Putamen (tissue), 1 donor: ENCODE measurements at places on chromosomes 2 and 18.
A peak's percentile ranks its signal among the peaks of the same experiment; 100 is the strongest.

- no peak for DNase-seq
These were observed 218.2 kb downstream of the SNTG2 start for GRCh38 chr2:1168846-1169245.

DNA sequence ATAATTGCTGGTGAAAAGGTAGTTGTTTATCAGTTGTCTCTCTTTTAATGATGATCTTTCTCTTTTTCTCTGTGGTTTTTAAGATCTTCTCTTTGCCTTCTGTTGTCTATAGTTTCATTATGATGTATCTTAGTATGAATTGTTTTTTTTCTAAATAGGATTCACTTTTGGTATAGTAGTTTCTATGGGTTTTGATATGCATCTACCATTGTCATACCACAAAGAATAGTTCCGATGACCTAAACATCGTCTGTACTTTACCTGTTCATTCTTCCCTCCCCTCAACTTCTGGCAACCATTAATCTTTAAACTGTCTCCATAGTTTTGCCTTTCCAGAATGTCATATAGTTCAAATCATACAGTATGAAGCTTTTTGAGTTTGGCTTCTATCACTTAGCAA lies 19.6 kb downstream of the RDH14 start:
- DNase-seq, result no peak

DNA sequence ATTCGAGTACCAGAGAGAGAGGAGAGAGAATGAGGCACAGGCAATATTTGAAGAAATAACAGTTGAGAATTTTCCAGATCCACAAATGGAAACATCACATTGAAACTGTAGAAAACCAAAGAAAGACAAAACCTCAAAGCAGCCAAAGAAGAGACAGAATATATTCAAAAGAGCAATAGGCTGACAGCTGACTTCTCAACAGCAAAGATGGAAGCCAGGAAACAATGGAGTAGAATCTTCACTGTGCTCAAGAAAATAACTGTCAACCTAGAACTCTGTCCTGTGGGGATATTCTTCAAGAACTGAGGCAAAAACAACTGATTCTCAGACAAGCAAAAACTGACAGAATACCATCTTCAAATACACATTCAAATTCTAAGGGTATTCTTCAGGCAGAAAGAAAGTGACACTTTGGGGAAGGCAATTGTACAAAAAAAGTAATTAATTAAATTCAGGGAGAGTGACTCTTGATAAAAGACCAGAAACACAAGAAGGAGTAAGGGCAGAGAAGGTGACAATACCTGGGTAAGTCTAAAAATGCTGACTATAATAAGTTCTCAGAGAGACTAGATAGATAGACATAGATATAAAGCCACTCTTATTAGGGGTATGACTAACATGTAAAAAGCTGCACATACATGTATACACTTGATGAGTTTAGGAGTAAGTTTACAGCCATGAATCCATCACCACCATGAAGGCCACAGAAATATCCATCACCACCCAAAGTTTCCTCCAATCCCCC lies 25.6 kb downstream of the ANKMY1 start:
- no peak for DNase-seq

GRCh38 chr18:36636237-36636817 lies 192.5 kb downstream of the TPGS2 start:
- DNase-seq, result no peak

DNA sequence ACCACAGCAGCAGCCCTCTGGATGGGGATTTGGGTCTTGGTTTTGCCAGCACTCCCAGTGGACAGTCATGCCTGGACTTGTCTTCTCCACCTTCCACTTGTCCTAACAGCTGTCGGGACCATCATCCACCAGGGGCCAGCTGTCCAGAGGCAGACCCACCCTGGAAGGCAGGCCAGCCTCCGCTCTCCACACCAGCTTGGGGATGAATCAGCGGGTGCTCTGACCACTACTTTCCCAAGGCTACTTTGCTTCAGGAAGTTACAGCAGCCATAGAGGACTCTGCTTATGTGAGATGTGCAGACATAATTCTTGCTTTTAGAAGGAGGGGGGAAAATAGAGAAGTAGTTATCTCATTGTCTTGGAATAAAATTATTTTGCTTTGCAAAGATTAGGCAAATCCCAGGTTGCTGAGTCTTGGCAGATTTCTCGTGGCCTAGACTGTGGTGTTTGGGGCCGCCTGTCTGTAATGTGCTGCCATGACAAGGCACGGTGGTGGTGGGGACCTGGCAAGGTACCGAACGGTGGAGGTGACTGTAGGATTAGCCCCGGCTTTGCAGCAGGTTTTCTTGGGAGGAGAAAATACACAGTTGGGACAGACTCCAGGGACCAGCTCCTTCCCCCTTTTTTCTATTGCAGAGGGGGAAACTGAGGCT lies 148.7 kb downstream of the AGAP1 start:
- no peak for DNase-seq

GRCh38 chr2:203280428-203281064 lies 41.7 kb downstream of the CYP20A1 start:
- no peak for DNase-seq

- DNase-seq, result no peak
These were observed 108.0 kb downstream of the ITGB1BP1 start for GRCh38 chr2:9315280-9315847.

DNA sequence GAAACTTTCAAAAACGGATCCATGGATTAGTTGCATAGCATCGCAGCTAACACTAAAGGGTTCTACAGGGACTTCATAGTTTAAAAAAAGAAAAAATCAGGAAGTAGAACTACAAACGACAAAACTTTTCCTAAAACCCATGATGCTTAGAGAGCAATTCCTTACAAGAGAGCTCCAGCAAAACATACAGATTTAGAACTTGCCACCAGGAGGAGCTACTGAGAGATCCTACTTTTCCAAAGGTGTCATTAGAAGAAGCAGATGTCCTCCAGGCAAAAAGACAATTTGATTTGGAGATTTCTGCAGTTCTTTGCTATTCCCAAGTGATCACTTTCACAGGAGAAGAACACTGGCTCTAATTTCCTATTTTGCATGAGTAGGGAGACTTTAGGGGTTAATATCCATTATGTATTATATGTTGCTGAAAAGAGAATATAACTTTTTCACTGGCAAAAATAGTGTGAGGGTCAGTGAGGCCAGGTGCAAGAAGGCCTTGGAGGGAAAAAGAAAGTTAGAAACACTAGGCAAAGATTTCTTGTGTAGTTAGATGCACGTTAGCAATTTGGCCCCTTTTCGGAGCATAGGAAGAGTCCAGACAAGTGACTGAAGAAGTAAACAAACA lies 436.2 kb downstream of the SUCLG1 start:
- DNase-seq, result peak; percentile 9

DNA sequence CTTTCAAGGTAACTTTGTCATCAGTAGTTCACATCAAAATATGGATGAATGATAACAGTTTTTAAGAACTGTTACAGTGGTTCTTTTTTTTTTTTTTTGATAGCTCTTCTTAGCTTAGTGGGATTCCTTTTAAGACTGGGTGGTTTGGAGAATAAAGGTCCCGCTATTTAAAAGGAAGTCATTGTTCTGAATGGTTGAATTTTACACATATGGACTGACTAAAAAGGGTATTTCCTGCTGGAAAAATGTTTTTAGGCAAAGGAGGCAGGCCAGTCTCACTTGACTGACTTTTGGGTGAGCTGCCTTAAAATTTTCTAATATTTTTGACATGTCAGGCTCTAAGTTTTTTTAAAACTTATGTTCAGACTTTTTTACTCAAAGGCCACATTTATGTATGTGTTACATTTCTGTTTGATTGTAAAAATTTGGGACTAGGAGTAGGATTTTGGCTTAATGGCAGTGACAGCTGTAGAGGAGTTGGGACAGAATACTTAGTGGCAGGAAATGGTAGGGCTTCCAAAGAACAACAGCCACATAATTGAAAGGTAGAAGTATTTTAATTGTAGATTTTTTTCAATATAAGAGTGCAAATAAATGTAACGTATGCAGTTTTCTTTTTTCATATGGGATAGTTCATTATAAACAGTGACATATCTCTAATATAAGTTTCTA lies 13.7 kb downstream of the VAPA start:
- no peak for DNase-seq

- no peak for DNase-seq
These were observed 22.3 kb upstream of the FOSL2 start for GRCh38 chr2:28370354-28370753.

GRCh38 chr2:26610504-26611335 lies 30.4 kb downstream of the CIB4 start:
- DNase-seq, result no peak

- no peak for DNase-seq
These were observed 104.5 kb upstream of the ALPP start for GRCh38 chr2:232273903-232274643.

DNA sequence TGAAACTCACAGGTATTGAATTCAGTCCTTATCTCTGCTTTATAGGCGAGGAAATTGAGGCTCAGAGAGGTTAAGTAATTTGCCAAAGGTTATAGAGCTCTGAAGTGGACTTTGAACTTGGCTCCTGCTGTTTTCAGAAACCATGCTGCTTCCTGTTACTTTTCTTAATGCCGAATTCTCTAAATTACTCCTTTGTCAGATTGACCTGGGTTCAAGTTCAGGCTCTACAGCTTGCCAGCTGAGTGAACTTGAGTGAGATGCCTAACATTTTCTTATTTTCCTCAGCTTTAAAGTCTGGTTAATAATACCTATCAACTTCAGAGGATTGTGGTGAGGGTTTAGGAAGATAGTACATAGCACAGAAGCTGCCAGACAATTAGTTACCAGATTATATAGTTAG lies 3.4 kb downstream of the ASAP2 start:
- DNase-seq, result no peak

- DNase-seq, result no peak
These were observed 201.7 kb upstream of the MGAT5 start for GRCh38 chr2:134052173-134052572.

DNA sequence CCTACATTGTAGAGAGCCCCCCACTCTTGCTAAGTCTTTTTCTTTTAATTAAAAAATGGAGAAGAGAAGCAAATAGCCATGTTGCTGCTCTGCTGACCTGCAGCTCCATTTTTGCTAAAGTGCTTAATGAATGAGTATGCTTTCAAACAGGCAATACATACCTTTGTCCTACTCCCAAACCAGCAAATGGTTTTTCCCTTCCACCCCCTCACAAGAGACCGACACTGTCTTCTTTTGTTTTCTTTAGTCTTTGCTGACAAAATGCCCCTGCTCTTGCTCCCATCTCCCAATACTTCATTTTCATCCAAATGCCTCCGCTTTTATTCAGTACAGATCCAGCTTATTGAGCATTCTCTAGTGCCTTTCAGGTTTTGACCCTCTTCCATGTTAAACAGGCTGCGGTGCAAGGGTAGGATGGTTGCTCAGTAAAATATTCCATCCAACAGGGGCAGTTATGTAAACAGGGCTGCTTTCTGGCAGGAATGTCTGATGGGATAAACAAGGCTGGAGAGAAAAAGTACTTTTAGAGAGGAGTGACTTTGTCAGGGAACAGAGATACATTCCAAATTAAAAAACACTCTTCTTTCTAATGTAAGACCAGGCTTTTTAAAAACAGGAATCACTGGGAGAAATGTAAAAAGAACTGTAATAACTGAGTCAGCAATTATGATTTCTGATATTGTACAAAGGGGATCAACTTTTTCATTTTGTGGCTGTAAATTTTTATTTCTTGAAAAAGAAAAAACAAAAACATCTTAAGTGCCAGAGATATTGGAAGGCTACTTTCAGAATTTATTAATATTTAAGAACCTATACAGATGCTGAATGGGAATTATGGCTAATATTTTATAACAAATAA lies 136.8 kb downstream of the MEP1B start:
- peak; percentile 57 for DNase-seq

DNA sequence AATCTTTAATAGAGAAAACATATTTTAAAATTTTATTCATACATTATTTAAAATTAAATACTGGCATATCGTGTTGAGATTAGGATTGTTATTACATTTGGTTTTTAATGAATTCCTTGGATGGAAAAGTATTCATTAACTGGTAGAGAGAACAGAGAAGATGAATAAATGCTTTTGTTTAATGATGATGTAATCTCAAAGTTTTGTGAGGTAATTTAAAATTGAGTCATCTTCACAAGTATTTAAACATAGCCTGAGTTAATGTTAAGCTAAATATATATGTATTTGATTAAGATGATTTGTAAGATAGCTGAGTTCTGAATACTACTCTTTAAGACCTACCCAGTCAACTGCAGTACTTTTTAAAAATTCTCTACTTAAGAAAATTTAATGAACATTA lies 713.4 kb upstream of the VRK2 start:
- DNase-seq, result no peak

DNA sequence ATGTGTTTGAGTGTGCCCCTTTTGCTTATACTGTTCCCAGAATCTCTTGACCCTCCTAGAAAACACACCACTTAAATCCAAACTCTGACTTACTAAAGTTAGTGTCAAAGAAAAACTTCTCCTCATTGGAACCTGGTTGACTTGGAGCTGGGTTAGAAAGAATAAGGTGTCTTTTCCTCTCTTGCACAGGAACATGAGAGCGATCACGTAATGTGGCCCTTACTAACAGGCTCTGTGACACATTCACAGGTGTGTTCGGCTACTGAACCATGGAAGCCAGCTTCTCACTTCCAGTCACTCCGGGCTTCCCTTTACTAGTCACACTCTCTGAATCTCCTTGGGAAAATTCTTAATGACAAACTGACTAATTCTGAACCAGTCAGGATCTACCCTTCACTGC lies 5.4 kb upstream of the POU3F3 start:
- DNase-seq, result no peak

DNA sequence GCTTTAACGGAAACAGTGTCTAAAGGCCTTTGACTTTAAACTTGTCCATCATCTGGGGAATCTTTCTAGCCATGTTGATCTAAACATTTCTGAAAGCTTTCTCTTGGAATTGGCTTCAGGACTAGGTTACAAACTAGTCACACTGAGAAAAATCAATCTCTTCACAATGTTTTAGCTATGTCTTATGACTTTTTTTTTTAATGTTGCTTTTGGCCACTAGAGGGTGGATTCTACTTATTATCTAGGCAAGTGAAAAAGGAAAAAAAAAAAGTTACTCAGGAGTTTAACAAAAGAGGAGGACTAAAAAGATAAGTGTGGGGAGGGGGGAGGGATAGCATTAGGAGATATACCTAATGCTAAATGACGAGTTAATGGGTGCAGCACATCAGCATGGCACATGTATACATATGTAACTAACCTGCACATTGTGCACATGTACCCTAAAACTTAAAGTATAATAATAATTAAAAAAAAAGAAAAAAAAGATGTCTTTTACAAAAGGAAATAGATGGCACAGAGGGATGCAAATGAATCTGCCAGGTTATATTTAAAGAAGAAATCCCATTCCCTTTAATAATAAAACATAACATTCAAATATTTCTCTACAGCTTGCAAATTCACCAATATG lies 160.4 kb upstream of the PID1 start:
- DNase-seq, result peak; percentile 61

GRCh38 chr2:127649100-127649611 lies 3.2 kb downstream of the GPR17 start:
- no peak for DNase-seq

DNA sequence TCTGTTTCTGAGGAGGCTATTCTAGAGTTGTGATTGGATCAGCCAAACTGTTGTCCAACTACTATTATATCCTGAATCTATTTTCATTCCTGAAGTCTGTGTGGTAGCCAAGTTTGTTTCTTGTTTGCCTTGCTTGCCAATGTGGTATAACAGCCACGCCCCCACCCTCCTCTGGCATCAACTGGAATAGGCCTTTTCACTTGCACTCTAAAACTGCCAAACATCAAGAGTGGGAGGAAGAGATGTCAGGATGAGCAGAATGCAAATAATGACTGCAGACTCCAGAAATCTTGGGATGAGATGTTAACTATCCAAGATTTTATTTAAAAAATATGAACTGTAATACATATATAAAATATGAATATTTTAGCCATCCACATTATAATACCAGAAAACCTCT lies 246.1 kb downstream of the NRXN1 start:
- peak; percentile 10 for DNase-seq

- DNase-seq, result no peak
These were observed 84.1 kb downstream of the R3HDM1 start for GRCh38 chr2:135615404-135615803.

- no peak for DNase-seq
These were observed 18.4 kb downstream of the MXD1 start for GRCh38 chr2:69933254-69933828.
